ENCODE measurements at places on chromosomes 13 and 19. TPM values are rescaled to one million over a fixed set of nuclear protein-coding genes. Genes with fewer than 3 reads are reported as not detected.

GRCh38 chr13:86476656-86477055 is 677.4 kb upstream of the SLITRK6 start:
- no peak for DNase-seq
- no peak overlapping the region for H3K4me3 ChIP-seq
- H3K27me3 ChIP-seq = no peaks in the 10 kb centered on the region
- H3K4me1 ChIP-seq = no peaks in the 10 kb centered on the region
- H3K36me3 ChIP-seq = no peaks in the 10 kb centered on the region
- H3K27ac ChIP-seq = no peak overlapping the region

GRCh38 chr19:23281663-23282276 is 31.6 kb upstream of the ZNF724 start:
- no peak overlapping the region for H3K4me3 ChIP-seq
- H3K36me3 ChIP-seq = no peaks in the 10 kb centered on the region
- no peaks in the 10 kb centered on the region for H3K27me3 ChIP-seq
- H3K27ac ChIP-seq = no peak overlapping the region

- no peaks in the 10 kb centered on the region for H3K36me3 ChIP-seq
- H3K4me3 ChIP-seq = no peak overlapping the region
- H3K27me3 ChIP-seq = no peaks in the 10 kb centered on the region
- H3K27ac ChIP-seq = no peak overlapping the region
- no peak for DNase-seq
These were observed 209.2 kb downstream of the KCTD12 start for GRCh38 chr13:76677043-76677442.

GRCh38 chr13:46720189-46720588 is 76.8 kb downstream of the ESD start:
- DNase-seq = no peak
- no peak overlapping the region for H3K27ac ChIP-seq
- no peaks in the 10 kb centered on the region for H3K4me1 ChIP-seq
- no peak overlapping the region for H3K4me3 ChIP-seq

The ZNF426 gene
- total RNA-seq = 6.1 TPM
